ENCODE measurements at places on chromosomes 6 and 20.

DNA sequence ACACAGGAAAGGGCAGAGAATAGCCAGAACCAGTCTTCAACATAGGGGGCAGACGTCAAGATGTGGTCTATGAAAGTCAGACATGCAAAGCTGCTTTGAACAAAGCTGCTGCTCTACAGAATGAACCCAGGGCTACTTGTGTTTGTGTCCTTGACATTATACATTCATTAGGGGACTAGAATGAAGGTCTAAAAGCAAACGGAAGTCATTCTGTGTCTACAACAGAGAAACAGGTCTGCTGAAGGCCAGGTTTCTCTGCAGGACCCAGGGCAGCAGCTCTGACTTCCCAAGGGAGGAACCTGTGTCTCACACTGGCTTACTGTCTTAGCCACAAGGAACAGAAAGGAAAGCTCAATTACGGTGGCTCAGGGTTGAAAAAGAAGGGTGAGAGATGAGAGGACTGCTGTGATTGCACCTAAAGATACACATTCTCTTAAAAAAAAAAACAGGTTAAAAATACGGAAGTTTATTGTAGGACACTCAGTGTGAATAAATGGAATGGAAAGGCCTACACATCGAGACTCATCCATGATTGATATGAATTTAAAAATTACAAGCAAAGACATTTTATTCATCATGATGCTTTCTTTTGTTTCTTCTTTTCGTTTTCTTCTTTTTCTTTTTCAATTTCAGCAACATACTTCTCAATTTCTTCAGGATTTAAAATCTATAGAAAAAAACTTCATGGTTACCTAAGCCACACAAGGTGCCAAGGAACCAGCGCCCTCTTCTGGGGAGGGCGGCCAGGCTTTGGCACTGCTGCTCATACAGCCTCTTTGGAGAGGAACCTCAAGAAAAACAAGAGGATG, 6.7 kb downstream of the PSMA7 start:
- peak; percentile 55 for DNase-seq

- DNase-seq = no peak
Observed at GRCh38 chr6:382883-383810, 8.4 kb upstream of the IRF4 start.

- no peak for DNase-seq
Observed at GRCh38 chr6:122651604-122652003, 41.4 kb downstream of the PKIB start.

- no peak for DNase-seq
Observed at GRCh38 chr6:144335311-144335861, 50.3 kb downstream of the UTRN start.

- no peak for DNase-seq
Observed at GRCh38 chr6:148671085-148671484, 75.7 kb upstream of the UST start.

DNA sequence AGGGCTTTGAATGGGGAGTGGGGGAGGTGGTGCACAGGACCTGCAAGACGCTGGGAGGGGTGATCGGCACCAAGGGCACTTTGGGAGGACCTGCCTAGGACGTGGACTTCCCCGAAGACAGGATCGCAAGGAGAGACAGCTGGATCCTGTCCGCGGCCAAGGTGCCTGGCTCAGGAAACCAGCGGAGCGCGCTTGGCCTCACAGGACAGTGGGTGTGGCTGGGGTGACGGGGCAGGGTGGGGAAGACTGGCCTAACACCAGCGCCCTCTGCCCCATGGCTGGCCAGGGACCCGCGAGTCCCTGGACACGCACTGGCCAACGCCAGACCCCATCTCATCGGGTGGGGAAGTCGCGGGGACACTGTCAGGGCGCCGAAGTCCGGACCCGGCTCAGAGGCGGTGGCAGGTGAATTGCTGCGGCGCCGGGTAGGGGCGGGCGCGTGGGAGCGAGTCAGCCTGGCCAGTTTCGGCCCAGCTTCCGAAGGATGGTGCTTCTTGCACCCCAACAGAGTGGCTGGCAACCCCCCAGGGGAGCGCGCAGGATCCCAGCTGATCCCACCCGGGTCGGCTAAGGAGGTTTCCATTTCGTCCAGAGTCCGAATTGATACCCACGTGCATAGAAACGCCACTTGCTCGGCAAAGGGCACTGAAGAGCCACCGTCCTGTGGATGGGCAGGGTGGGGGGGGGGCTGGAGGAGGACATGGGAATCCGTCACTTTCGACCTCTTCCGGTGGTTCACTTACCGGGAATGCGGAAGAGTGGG, 785 bp upstream of the THBD start:
- DNase-seq = no peak

- no peak for DNase-seq
Observed at GRCh38 chr6:35088281-35089215, 52.6 kb downstream of the TCP11 start.

DNA sequence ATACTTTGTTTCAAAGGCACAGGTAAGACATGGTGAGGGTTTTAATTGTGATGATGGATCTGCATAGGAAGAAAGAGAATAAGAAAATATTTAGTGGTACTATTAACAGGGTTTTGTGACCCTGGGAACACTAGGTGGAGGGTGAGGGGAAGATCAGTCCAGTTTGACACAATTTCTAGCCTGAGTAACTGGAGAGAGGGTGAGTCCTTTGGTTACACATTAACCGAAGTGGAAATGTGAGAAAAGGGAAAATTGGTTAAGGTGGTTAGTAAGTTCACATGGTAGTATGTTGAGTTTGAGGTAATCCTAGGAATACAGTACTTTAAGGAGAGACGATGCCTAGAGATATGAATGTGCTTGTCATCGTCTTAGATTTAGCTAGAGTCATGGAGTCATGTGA, 54.8 kb upstream of the POU3F2 start:
- DNase-seq = no peak

DNA sequence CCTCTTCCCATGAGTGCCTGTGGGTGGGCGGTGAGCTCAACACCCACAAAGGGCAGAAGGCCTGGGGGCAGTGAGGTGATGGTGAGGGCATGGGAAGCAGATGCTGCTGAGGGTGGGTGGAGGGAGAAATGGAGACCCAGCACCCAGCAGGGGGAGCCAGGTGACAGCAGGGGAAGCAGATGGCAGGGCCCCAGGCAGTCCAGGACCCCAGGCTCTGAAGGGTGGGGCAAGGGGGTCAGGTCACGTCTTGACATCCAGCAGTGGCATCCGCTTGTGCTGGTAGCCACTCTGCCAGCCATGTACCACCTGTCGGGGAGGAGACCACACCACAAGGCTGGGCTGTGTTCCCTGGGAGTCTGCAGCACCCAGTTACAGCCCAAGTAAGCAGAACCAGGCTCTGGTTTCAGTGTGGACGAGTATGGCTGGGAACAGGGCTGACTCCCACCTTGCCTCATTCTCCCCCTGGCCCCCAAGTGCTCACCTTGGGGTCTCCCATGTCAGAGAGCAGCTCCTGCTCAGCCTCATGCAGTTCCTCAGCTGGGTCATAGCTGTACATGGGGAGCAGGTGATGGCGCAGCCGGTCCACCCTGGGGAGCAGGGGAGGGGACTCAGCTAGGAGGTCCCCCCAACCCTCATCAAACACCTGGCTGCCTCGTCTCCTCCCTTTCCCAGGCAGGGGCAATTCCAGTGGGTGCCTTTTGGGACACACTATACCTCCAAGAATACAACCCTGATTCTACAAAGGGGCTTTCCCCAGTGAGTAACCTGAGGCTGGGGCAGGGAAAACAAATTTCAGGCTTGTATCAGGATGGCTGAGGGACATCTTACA, 2.0 kb downstream of the SMIM29 start:
- no peak for DNase-seq

- DNase-seq = no peak
Observed at GRCh38 chr6:139448051-139448649, 73.7 kb upstream of the CITED2 start.

- no peak for DNase-seq
Observed at GRCh38 chr6:18343741-18344140, 43.4 kb upstream of the RNF144B start.

- no peak for DNase-seq
Observed at GRCh38 chr6:170344631-170345576, 38.3 kb downstream of the FAM120B start.

- DNase-seq = no peak
Observed at GRCh38 chr6:155628306-155628705, 172.7 kb upstream of the NOX3 start.

GRCh38 chr6:125678601-125679000, 70.8 kb upstream of the HEY2 start:
- no peak for DNase-seq

DNA sequence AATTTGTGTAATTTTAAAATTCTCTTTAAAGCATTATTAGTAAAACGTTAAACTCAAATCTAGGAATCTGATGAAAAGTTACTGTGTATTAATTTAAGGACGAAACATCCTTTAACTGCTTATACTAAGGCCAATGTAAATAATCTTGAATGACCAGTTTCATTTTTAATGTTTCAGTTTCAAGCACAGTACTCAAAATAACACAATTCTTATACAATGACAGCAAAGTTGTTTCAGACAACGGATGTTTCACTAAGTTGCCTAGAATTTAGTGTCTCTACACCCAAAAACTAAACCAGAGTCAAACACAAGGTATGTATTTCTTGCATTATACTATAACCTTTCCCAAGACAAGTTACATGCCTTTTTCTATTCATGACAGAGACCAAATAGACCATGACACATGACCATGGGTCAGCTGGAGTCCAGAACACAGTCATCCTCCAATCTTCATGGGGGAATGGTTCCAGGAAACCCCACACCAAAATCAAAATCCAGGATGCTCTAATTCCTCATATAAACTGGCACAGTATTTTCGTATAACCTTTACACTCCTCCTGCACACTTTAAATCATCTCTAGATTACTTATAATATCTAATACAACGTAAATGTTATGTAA, 7.7 kb downstream of the PHIP start:
- DNase-seq = no peak

DNA sequence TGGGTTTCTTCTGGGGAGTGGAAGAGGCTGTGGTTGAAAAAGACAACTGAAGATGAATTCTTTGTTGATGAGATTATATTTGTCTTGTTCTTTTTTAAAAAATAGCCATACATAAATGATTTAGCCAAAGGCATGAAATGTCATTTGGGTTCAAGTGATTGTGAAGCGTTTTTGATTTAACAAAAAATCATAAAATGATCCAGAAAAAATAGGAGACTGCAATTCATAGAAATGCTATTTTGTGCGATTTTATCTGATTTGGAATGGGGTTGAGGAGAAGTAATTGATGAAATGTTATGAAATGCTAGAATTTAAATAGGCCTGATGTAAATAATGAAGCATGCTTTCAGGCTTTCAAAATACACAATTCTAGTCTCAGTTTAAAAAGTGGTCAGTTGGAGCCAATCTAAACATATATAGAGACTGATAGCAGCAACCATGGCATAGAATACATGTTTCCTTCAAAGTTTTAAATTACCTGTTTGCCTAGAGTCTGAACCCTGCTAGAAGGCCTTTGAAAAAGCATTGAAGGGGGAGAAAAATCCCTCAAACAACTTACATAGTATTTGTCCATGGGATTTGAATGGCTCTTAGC, 21.8 kb downstream of the PFDN4 start:
- no peak for DNase-seq

- no peak for DNase-seq
Observed at GRCh38 chr20:34755367-34755766, 51.2 kb downstream of the TP53INP2 start.

- no peak for DNase-seq
Observed at GRCh38 chr20:19511931-19512330, 246.1 kb upstream of the RIN2 start.

GRCh38 chr6:157020398-157020797, 243.2 kb downstream of the ARID1B start:
- no peak for DNase-seq

GRCh38 chr20:44909872-44910689, at the start of gene PABPC1L:
PABPC1L (plus strand) TSS chr20:44910060; CDS start chr20:44910144, 84 bp downstream.
- peak; percentile 73 for DNase-seq

DNA sequence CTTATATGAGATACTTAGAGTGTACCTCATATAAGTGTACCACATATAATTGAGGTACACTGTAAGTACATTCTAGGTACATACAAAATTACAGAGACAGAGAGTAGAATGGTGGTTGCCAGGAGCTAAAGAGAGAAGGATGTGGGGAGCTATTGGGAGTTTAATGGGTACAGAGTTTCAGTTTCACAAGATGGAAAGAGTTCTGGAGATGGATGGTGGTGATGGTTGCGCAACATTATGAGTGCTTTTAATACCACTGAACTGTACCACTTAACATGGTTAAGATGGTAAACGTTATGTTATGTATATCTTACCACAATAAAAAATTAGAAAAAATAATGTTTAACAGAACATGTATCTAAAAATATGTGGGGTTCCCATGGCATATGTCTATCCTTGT, 69.4 kb downstream of the PRND start:
- DNase-seq = no peak

DNA sequence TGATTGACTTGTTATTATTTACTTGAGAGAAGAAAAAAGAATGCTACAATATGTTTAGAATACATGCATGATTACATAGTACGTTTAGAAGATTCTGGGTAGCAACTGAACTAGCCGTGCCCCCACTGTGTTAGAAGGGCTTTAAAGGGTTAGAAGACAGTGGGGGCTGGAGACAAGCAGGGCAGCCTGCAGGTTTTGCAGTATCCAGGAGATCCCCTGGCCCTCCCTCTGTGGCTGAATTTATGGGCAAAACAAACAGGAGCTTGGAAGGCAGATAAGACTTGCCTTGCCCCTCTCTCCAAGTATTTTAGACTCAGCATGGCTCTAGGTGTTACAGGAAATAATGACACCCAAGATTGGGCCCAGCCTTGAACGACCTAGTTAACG, 179.2 kb downstream of the CLIC5 start:
- DNase-seq = no peak

GRCh38 chr6:164898412-164898811, 411.0 kb downstream of the C6orf118 start:
- DNase-seq = no peak

DNA sequence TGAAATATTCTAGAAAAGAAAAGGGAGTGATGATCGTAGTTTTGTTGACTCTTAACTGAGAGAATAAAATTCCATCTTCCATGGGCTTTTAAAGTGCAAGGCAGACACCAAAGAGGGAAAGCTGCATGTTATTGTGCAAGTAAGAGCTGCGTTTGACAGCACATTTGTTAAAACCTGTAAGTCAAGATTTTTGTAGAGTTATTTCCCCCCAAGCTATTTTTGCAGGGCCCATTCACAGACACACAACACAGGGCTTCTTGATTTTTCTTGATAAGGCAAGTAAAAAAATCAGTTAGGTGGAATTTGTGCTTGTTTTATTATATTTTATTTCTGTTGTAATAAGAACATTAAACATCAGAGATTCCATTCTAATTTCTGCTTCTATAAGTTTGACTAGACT, 13.8 kb downstream of the CFAP206 start:
- DNase-seq = no peak

DNA sequence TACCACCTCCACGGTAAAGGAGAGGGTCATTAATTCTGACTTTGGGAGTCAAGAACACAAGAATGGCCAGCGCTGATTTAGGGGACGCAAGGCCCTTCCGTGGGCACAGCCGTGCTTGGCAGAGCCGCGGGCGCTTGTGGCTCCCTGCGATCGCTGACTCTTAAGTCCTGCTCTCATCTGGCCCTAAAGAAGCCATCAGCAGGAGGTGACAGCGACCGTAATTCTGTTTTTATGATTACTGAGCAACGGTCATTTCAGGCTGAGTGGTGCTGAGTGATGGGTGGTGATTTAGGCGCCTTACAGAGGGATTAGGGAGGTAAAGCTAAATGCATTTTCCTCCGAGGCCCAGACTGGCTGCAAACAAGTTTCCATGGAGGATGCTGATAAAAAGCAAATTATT, 364.6 kb upstream of the SULF2 start:
- DNase-seq = no peak

GRCh38 chr6:168837254-168838036, 396.5 kb downstream of the SMOC2 start:
- DNase-seq = no peak

Data from stimulated activated CD4-positive, alpha-beta T cell treated with anti-CD3 and anti-CD28 coated beads, Interleukin-15, amount 100 ng/mL, for 1 hour (primary cell).